ENCODE measurements at places on chromosomes 16 and 17.

GRCh38 chr16:66121466-66121865, 245.0 kb upstream of the CDH5 start:
- DNase-seq: no peak

DNA sequence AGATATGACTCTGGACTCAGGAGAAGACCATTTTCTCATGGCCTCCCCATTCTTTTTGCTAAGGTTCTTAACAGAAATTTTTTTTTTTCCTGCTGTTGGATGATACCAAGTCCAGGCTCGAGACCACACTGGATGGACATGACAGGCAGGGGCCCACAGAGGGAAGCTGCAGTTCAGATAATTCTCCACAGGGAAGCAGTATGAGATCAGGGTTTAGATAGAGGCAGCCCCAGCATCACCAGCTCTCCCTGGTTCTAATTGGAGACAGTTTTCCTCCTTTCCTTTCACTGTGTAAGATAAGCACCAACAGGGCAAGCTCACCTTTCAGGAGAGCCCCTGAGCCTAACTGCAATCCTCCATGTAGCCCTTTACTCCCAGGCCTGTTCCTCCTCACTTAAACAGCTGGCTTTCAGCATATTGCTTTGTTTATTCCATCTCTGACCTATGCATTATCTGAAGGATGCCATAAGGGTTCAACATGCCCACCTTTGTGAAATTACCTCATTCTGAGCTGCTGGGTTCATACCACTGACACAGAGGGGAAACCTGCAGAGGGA, 108.1 kb downstream of the SNX11 start:
- DNase-seq: peak; percentile 20

DNA sequence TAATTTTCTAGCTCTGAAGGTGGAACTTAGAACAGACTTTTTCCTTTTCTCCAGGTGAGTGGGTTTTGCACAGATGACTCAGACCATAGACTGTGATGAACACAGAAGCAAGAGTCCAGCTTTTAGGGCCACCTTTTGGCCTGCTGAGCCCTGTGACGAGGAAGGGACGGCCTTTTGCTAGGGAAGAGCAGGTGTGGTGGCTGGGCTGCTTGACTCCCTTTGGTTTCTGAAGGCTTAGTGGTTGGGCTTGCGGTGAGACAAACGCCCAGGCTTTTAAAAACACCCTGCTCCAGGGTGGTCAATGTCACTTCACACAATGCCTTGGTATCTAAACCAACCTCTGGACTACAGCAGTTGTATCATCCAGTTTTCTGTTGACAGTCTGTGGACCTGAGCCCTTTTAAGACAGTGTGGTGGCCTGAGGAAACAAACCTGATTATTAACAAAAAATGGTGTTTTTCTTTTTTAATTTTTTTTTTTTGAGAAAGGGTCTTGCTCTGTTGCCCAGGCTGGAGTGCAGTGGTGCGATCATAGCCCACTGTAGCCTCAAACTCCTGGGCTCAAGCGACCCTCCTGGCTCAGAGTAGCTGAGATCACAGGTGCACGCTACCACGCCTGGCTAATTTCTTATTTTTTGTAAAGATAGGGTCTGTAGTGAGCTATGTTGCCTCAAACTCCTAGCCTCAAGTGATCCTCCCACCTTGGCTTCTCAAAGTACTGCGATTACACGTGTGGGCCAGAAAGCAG, 134.0 kb downstream of the SNX29 start:
- no peak for DNase-seq

GRCh38 chr16:85286066-85286831, 174.0 kb upstream of the CIBAR2 start:
- peak; percentile 74 for DNase-seq

DNA sequence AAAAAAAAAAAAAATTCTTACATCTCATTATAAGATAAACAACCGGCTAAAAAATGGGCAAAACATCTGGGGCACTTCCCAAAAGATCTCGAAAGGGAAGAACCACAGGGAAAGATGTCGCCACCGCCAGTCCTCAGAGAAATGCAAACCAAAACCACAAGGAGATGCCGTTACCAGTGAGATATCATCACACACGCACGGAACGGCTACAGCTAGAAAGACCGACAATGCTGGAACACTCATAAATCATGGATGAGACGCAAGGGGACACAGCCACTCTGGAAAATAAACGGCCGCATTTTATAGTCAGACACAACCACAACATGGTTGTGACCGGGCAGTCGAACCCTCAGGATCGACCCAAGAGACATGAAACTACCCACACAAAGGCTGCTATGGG, 24.5 kb downstream of the WDR45B start:
- no peak for DNase-seq

DNA sequence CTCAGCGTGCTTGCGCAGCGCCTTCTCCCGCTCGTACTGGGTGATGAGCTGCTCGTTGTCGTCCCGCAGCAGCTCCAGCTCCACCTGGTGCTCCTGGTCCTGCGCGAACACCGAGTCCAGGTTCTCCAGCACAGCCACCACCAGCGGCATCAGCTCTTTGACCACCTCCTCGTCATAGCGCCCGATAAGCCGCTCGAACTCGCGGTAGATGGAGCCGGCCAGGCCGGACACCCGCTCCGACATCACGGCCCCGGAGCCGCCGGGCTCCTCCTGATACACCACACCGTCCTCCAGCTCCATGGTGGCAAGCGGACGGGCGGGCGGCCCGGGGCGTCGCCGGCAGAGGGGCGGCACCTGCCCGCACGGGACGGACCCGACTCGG, 320 bp downstream of the SPAG9 start:
- DNase-seq: no peak

DNA sequence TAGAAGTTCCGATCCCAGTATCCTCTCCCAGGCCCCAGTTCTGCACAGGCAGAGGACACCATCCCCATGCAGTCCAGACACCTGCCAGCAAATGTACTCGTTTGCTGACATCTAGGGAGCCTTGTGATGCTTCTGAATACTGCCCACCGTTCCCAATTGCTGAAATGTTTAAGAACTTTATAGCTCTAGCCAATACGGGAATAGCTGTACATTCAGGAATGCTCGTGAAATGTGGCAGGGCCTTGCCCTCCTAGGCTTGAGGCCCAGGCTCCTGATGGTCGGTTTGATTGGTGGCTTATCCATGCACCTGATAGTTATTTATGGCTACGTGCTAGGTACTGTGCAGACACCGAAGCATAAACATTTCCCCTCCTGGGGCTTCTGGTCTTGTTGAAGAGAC, 255.5 kb downstream of the PRKCA start:
- DNase-seq: no peak

DNA sequence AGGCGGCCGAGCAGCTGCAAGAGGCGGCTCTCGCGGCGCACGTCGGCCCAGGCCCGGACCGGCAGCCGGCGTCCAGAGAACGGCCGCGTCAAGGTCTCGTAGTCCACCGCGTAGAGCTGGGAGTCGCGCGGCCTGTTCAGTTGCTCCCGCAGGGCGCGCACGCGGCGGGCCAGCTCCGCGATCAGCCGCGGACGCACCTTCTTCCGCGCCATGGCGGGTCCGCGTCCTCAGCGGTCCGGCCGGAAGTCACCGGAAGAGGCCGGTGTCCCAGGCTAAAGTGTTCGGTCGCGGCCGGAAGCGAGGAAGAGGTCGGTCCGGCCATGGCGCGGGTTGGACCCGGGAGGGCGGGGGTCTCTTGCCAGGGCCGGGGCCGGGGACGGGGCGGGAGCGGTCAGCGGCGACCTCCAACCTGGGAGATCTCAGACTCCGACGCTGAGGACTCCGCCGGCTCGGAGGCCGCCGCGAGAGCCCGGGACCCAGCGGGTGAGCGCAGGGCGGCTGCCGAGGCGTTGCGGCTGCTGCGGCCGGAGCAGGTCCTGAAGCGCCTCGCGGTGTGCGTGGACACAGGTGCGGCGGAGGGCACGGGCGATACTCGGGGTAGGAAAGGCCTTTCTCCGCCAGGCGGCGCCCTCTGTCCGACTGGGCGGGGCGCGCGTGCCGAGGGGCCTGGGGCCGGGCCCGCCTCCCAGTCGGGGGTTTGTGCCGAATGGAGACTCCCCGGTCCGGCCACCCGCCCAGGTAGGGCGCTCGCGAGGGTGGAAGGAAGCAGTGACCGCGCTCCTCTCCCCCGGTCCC, at the start of gene MRPS34:
MRPS34 (minus strand) TSS at position 227 of the 795 bp plus-strand sequence; CDS start at position 212, 15 bp downstream.
- peak; percentile 88 for DNase-seq

DNA sequence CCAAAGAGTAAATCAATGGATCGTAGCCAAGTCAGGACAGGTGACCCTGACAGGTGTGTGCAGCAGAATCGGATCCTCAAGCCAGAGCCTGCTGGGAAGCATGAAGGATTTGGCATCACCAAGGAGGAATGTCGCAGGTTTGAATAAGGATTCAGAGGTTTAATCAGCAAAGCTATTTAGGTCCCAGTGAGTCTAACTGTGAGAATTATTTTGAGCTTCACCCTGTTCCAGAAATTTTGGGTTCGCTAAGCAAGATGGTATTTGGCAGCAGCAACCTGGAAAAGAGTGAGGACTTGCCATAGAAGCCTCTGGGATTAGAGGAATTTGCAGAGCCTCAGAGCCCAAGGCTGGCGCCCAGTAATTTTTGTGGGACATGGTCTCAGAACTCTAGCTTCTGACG, 173.0 kb downstream of the CCDC182 start:
- DNase-seq: no peak

DNA sequence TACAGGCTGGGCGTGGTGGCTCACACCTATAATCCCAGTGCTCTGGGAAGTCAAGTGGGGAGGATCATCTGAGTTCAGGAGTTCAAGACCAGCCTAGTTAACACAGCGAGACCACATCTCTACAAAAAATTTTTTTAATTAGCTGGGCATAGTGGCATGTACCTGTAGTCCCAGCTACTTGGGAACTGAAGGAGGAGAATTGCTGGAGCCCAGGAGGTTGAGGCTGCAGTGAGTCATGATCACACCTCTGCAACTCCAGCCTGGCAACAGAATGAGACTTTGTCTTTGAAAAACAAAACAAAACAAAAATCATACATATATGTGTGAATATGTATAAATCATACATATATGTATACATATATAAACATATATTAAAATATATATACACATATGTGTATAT, 54.1 kb upstream of the MARCHF10 start:
- DNase-seq: no peak

- no peak for DNase-seq
Observed at GRCh38 chr17:58379511-58379824, 27.5 kb upstream of the SUPT4H1 start.

GRCh38 chr17:65356536-65356935, 204.9 kb downstream of the AXIN2 start:
- DNase-seq: no peak

Measured in right hindlimb (tissue), 1 donor.